Activated CD4-positive, alpha-beta T cell treated with anti-CD3 and anti-CD28 coated beads, Interleukin-2, amount 50 U/mL, for 24 hours (primary cell): ENCODE measurements at places on chromosomes 7 and 10.
A peak's percentile ranks its signal among the peaks of the same experiment; 100 is the strongest.

DNA sequence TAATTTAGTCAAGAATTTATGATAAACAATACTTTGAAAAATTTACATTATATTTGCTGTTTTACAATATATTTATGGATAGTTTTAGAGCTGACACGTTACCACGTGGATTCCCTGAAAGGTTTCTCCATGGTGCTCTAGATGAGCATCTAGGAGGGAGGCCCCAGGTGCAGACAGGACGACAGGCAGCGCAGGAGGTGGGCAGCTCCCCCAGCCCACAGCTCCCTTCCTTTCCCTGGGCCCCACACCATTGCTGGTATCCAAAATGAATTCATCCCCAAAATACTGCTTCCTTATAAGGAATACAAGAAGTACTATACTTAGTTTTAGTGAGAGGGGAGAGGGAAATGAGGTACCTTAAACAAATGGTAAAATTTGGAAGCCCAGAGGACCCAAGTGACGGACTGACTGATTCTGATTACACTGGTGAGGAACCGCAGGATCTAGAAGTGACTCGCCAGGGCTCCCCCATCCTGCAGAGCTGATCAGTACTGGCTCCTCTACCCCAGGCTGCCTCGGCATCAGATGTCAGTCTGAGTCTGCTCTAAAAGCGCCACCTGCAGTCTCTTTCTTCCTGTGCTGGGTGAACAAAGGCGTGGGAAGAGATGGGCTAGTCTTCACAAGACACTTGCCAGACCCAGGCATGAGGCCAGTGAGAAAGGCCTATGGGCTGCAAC lies 89.2 kb downstream of the DLG5 start:
- peak; percentile 43 for DNase-seq

DNA sequence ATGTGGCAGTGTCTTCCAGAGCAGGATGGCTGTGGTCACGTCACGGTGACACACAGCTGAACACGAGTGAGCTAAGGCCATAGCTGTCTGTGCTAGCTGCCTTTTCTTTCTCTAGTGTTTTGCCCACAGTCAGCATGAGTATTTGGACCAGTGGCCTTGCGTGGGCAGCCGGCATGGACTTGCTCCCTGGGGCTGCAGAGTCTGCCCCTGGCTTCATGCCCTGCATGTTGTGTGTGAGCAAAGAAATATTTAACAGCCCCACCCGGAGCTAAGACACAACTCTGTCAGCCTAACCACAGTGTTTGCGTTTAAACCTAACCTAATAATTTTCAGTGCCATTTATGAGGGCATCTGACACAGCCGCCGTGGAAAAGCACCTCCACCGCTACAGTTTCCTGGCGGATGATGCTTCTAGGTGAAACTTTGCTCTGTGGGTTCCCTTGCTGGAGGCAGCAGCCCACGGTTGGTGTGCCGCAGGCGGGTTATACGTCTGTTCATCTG lies 14.6 kb downstream of the CHST12 start:
- DNase-seq, result peak; percentile 26

DNA sequence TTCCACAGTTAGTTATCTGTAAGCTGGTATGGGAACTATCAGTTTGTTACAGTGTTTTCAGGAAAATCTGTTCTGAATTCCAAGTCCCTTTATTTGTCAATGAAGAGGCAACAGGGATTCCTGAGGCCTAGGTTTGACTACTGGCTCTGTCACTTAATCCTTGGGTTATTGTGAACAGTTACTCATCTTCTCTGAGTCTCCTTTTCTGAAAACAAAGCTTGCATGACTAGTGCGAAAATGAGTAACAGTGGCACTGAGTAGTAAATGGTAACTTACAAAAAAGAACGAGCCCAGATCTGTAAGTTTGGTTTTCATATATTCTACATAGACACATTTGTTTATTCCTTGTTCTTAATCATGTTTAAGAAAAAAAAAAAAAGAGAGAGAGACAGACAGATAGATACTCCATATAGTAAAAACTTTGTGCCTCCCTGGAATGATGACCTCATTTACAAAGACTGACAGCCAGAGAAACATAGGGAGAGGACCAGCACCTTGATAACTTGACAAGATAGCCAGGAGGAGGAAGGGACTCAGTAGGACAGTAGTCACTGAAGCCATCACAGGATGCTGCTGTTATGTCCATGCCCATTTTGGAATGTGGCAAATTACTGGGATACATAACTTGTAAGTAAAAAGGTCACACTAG lies 1.9 kb downstream of the MRPS33 start:
- no peak for DNase-seq

DNA sequence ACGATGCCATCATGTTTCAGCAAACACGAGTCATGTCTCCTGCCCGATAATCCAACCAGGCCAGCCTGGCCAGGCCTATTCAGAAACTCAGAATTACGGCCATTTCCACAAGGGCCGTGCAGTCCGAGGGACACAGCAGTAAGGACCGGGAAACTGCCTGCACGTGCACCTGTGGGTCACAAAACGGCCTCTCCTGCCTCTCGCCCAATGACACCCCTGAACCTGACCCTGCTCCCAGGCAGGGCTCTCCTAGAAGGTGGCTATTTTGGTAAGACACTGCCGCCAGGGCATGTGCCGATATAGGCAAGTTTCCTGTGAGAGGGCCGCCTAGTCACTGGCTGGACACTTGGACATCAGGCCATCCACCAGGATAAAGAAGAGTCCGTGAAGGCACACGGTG lies 196.7 kb downstream of the TCERG1L start:
- no peak for DNase-seq

DNA sequence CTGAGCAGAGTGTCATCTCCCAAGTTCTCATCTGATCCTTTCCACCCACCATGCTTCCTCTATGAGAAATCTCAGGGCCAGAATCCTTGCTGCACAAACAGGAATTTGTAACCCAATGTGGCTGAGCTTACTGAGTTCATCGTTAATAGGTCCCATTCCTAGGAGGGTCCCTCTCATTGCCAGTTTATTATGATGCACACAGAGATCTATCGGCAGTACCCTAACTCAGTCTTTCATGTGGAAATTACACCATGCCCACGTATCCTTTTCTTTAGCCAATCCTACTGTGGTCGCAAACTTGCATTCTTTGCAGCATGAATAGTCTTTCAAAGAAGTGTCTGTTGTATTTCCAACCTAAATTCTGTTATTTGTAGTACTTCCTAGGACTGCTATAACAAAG lies 12.1 kb downstream of the TMEM236 start:
- no peak for DNase-seq

DNA sequence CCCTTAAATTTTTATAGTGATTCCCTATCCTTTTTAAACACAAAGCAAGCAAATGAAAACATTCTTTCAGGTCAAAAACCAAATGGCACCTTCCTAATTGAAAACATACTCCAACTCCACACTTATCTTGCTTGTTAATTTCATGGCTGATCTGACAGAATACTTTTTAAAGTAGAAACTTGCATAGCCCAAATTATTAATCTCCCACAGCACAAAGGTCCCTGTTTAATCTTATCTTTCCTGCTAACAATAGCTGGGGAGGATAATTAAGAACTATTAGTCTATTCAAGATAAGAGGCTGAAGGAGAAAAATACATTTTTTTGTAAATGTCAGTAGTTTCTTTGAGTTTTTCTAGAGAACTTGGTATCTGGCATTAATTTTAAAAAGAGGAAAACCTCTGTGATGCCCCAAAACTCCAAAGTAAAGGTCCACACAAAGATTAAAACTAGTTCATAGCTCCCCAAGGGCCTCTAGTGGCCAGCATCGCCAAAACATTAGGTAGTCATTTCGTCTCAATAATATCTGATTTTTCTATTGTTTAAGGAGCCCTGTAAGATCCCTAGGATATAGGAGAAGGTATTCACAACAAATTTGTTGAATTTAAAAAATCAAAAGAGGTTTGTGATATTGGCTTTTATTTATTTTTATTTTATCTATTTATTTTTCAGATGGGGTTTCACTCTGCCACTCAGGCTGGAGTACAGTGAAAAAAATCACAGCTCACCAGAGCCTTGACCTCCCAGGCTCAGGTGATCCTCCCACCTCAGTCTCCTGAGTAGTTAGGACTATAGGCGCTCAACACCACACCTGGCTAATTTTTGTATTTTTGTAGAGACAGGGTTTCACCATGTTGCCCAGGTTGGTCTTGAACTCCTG lies 14.7 kb downstream of the CDNF start:
- DNase-seq, result peak; percentile 23

DNA sequence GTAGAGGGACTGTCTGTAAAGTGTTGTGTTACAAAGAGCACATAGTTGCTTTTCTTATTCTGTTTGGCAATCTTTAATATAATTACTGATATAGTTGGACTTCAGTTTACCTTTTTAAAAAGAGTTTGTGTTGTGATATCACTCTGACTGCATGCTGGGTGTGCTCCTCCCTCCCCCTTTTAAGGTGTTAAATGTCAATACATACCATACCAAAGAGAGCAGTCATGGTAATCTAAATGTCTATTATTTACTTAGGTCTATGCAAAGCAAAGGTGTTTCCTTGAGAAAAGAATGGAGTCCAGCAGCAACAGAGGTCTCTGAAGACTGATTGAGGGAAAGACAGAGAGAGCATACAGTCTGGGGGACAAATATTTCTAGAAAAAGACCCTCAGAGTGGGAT lies 275.1 kb upstream of the NRP1 start:
- no peak for DNase-seq
